Ammon's horn (tissue), 1 donor: ENCODE measurements at places on chromosomes 6 and 20.

GRCh38 chr6:87212596-87212995 lies 57.2 kb downstream of the ZNF292 start:
- DNase-seq = no peak

- no peak for DNase-seq
These were observed 695.0 kb downstream of the COL12A1 start for GRCh38 chr6:74510878-74511277.

DNA sequence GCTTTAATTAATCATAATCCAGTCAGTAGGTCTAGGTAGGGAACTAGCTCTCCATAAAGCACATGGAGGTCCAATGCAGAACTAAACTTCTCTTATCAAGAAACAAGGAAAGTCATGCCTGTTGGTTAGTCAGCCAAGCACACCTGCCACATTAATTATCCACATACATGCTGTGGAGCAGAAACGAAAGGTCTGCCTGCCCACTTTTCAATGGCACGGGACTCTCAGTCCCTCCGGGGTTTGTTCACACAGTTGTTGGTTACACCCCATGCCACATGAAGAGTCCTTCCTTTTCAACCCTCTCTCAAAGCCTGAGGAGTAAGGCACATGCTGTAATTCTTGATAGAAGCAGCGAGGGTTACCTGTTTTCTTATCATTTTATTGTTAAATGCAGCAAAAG lies 1096.4 kb upstream of the MAP3K7 start:
- no peak for DNase-seq

- no peak for DNase-seq
These were observed 244.4 kb upstream of the HSF2 start for GRCh38 chr6:122154912-122155575.

DNA sequence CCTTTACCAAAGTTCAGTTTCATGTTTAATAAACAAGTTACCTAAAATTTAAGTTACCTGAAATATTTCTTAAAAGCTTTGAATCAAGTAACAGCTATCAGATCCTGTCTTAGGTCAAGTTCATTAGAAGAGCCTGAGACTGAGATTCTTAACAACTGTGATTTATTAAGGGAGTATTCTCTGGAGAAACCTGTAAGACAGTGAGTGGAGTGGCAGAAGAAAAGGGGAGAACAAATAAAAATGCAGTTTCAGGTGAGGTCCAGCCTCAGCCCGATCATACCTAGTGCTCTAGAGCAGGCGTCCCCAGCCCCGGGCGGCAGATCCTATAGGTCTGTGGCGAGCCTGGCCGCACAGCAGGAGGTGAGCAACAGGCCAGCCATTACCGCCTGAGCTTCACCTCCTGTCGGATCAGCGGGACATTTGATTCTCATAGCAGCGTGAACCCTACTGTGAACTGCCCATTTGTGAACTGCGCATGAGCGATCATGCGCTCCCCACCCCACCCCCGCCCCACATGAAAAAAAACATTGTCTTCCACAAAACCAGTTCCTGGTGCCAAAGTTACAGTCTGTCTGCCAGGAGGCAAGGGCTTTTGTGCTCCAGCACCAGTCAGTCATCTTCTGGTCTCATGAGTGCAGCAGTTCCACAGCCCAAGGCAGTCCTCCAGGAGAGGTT lies 59.2 kb upstream of the ADGRB3 start:
- peak; percentile 80 for DNase-seq

- no peak for DNase-seq
These were observed 329.6 kb downstream of the GJA1 start for GRCh38 chr6:121765060-121765459.

DNA sequence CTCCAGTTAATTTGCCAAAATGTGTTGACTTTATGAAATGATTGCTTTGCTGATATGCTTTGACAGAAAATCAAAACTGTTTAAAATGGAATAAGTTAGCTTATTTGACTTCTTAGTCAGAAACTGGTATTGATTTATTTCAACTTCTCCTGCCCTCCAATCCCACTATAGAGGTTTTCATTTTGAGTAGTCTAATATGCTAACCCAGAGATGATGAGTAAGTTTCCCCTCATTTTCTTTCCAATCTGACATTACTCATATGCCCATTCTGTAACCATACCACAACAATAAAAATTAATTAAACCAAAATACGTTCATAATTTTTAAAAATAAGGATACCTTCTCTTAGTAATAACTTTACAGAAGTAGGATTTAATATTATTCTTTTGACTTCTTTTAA lies 78.8 kb downstream of the COL19A1 start:
- no peak for DNase-seq

- no peak for DNase-seq
These were observed 29.1 kb upstream of the SCML4 start for GRCh38 chr6:107853230-107853629.

DNA sequence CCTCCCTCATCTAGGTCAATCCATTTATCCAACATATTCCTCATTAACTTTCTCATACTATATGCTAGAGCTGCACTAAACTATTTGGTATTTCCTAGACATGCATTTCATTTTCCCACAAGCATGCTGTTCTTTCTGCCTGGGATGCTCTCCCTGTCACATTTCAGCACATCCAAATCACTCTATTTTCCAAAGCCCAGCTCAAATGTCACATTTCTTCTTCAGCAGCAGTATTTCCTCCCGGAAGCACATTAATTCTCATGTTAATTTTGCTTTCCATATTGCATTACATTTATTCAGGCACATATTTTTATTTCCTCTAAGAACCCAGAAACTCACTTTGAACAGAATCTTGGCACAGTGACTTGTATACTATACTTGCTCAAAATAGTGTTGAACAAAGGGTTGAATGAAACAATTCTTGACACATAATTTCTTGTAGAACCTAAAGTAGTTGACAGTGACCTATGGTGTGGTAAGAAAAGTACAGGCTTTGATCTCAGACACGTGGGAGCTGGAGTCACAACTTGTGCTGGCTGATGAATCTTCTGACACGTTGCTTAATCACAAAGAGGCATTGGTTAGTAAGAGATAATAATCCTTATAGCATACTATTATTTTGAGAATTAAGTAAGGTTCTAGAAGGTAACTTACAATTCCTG lies 30.8 kb upstream of the CD2AP start:
- DNase-seq = no peak

- DNase-seq = no peak
These were observed 492.5 kb downstream of the CDKAL1 start for GRCh38 chr6:21026576-21027273.

DNA sequence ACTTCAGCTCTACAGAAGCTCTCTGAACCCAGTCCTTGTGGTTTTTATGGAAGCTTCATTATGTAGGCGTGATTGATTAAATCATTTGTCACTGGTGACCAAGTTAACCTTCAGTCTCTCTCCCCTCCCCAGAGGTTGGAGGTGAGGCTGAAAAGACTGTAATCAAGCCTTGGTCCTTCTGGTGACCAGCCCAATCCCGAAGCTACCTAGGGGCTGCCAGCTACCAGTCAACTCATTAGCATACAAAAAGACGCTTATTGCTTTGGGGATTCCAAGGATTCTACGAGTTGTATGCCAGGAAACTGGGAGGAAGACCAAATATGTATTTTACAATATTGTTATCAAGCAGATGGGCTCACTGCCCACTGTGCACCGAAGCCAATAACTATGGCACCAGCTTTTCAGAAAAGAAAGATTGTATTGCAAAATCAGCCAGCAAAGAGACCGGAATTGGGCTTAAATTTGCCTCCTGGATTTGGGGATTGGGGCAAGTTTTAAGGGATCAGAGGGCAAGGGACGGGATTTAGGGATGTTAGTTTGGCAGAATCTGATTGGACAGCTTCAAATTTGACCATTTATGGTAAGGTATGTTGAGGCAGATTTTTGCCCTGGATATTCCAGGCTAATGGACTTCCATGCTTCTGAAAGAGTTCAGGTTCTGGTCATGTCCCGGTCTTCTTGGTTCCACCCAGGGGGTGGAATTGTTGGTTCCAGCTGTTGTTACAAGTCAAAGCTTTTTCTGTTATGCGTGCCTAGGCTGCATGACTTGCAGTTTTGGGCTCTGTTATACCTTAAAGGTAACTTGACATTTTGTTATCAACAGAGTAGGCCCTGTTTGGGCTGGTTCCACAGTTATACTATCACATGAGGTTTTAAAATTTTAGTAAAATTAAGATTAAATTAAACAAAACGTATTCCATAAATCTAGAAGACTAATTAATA lies 167.4 kb downstream of the COL9A1 start:
- DNase-seq = no peak
